Activated CD4-positive, alpha-beta T cell treated with anti-CD3 and anti-CD28 coated beads, Interleukin-2, amount 10 ng/mL, durations not matched to agents 24 days and 14 days (primary cell): ENCODE measurements at places on chromosomes 7 and 10.

- no peak for DNase-seq
These were observed 13.1 kb downstream of the ZDHHC16 start for GRCh38 chr10:97459111-97459510.

GRCh38 chr7:117019786-117020590 lies 66.7 kb downstream of the ST7 start:
- DNase-seq: no peak

GRCh38 chr7:3134745-3135144 lies 91.1 kb upstream of the CARD11 start:
- no peak for DNase-seq

DNA sequence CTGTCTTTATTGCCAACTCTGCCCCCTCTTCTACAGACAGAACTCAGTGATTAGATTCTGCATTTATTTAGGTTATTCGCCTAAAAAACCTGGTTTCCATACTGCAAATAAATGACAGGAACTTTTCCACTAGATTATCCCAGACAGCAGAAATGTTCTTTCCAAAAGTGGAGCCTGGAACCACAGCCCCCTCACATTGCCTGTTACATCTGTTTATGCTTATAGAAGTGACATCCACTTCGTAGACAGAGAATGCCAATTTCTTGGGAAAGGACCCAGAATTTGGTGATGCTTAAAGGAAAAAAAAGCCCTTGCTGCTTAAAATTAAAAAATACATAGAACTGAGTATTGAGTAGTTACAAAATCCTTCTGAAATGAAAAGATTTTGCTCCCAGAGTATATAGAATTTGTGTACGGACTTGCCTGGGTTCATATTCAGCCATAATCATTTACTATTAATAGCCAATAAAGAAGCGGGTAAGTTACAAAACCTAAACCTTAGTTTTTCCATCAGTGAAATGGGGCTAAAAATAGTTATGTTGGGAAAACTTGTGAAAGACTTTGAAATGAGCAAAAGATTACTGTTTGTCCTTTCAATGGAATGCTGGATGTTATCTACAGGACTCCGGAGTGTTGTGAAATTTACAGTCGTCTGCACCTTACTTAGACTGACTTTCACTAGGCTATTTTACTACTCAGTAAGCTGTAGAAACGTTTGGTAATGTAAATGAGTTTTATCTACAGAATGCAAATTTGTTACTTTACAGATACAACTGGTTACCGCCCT lies 1.1 kb upstream of the PPP1R9A start:
- DNase-seq: no peak

- DNase-seq: no peak
These were observed 98.2 kb downstream of the MDFIC start for GRCh38 chr7:115019882-115020605.

- no peak for DNase-seq
These were observed 4.0 kb upstream of the GPAM start for GRCh38 chr10:112187527-112187926.

- no peak for DNase-seq
These were observed 42.1 kb upstream of the IKZF1 start for GRCh38 chr7:50262446-50262845.

- DNase-seq: no peak
These were observed 95.8 kb downstream of the ARHGAP22 start for GRCh38 chr10:48508791-48509772.
